ENCODE measurements at places on chromosomes 3 and 15. TPM values are rescaled to one million over a fixed set of nuclear protein-coding genes. Genes with fewer than 3 reads are reported as not detected.

DNA sequence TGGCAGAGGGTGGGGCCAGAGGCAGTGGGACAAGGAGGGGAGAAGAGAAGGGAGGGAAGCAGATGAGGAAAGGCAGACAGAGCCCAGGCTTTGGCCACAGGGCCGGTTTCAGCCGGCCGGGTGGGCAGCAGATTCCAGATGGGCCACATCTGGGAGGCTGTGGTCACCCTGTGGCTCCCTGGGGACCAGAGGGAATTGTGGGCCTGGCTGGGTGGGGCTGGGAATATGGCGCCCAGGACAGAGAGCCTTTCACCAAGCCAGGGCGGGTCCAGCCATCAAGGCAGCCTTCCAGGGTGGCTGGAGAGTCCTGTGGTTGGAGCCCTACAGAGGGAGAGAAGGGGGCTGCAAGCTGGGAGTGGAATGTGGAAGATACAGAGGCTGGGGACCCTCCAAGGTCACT is 18.9 kb downstream of the PTH1R start:
- no peaks in the 10 kb centered on the region for H3K4me1 ChIP-seq
- no peak overlapping the region for H3K4me3 ChIP-seq
- H3K36me3 ChIP-seq = no peaks in the 10 kb centered on the region
- no peak for DNase-seq
- H3K27me3 ChIP-seq = peaks cover 79% of the 10 kb centered on the region

DNA sequence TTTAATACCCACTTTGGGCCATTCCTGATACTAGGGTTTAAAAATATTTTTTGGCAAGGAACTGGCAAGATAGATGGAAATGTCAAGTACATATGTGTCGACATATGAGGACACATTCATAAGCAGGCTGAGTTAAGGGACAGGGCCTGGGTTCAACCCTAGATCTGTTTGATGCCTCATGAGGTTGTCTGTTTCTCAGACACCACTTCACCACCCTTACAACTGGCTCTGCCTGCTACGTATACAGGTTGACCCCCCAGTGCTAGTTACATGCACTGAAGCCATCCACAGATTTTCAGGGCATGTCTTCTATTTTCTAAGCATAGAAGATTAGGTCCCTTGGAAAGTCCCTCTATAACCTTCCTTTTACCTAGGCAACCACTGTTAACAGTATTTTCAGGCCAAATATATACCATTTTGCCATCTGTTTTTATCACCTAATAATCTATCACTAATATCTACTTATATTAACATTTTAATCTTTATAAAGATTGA is 296.7 kb downstream of the PLCL2 start:
- no peak for DNase-seq
- no peaks in the 10 kb centered on the region for H3K27me3 ChIP-seq
- peaks cover 6% of the 10 kb centered on the region for H3K36me3 ChIP-seq
- H3K4me3 ChIP-seq = no peak overlapping the region
- no peak overlapping the region for H3K27ac ChIP-seq

GRCh38 chr3:115428841-115429240 is 194.5 kb upstream of the GAP43 start:
- no peak for DNase-seq
- no peaks in the 10 kb centered on the region for H3K4me1 ChIP-seq
- H3K4me3 ChIP-seq = no peak overlapping the region
- H3K27me3 ChIP-seq = no peaks in the 10 kb centered on the region
- H3K36me3 ChIP-seq = no peaks in the 10 kb centered on the region

DNA sequence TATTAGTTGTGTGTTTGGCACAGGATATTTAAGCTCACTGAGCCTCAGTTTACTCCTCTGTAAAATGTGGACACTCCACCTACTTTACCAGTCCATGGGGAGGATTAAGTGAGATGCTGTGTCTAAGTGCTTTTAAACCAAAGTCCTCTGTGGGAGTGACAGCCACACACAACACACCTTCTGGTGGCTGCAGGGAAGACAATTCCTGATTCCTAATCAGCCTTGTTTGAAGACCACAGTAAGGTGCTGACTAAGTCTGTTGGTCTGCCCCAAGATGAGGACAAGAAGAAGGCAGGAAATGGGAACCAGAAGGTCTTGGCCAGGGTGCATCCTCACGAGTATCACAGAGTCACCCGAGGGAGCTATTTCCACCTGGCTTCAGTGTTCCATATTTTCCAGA is 52.3 kb downstream of the EPHB1 start:
- no peak for DNase-seq
- no peak overlapping the region for H3K4me3 ChIP-seq
- no peaks in the 10 kb centered on the region for H3K4me1 ChIP-seq
- H3K27ac ChIP-seq = no peak overlapping the region

DNA sequence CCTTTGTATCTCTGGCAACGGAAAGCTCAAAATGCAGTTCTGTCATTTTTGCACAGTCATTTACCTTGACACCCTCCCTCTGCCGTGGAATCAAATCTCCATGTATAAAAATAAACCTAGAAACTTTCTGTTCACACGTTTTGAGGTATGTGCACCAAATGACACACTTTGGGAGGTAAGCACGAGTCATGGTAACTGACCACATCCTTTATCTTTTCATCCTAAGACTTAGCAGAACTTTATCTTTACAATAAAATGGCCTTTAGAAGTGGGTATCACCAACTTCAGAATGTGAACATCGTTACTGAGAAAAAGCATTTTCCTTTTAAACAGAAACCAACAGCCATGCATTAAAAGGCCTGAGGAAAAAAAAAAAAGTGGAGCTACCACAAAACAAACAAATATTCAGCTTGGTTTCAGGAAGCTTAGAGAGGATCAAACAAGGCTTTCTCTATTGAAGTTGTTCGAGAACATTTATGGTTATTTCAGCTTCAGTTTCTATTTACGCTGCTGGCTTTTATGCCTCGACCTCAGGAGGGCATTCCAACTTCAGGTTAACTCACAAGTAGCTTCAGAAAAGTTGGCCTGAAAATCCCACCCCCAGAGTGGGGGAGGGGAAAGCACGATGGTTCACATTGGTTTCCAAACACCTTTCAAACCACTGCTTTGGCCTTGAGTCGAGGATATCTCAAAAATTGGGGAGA is 171.1 kb upstream of the ICE2 start:
- H3K27me3 ChIP-seq = no peaks in the 10 kb centered on the region
- H3K36me3 ChIP-seq = no peaks in the 10 kb centered on the region
- no peak overlapping the region for H3K4me3 ChIP-seq
- peak overlapping the region; percentile 83 for H3K27ac ChIP-seq

DNA sequence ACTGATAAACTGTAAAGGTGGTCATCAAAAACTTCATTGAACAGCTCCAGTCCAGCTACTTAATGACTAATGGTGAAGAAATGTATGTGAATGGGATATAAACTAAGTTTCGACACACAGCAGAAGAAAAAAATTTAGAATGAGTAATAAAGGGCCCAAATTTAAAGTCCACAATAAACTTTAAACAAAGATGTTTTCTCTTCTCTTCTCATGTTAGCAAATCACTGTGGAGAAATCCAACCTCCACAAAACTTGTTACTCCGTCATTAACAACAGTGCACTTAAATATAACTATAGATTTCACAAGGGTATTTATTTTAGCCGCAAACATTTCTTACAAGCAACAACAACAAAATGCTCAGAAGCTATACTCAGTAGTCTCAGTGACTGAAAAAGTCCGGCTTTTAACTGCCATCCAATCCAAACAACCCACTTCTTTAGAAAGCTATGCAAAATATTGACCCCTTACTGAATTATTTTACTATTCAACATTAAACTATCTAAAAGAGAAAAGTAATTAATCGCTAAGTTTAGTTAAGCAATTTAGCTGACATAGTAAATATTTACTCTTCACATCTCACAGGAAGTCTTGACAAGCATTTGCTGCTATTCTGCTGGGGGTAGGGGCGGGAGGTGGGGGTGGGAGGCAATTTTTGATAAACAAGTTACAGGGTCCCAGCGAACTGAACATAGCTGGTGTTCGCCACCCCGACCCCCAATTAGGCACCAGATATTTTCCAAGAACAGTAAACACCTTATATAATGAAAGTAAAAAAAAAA is 2.4 kb downstream of the IGF2BP2 start:
- no peak for DNase-seq
- H3K4me3 ChIP-seq = no peak overlapping the region
- H3K27me3 ChIP-seq = no peaks in the 10 kb centered on the region

DNA sequence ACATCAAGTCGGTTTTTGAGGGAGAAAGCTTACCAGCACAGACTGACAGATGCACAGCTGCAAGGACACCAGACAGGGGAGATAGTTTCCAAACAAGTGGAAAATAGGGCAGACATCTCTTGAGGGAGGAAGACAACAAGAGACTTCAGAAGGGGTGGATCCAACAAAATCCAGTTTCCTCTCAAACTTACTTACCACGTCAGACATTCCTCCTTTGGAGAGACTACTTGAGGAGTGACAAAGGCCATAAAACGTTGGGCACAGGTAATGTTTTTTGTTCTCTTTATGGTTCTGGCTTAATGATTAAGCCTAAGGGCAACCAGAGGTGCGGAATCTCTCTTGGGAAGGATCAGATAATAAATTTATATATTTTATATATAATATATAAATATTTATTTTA is 76.1 kb downstream of the CD200 start:
- no peaks in the 10 kb centered on the region for H3K36me3 ChIP-seq
- H3K4me3 ChIP-seq = no peak overlapping the region
- DNase-seq = no peak
- H3K27me3 ChIP-seq = peaks cover 5% of the 10 kb centered on the region
- H3K4me1 ChIP-seq = no peaks in the 10 kb centered on the region
- no peak overlapping the region for H3K27ac ChIP-seq

GRCh38 chr3:59566481-59566975 is 516.7 kb upstream of the CFAP20DC start:
- no peaks in the 10 kb centered on the region for H3K36me3 ChIP-seq
- no peak overlapping the region for H3K4me3 ChIP-seq
- no peaks in the 10 kb centered on the region for H3K4me1 ChIP-seq
- no peaks in the 10 kb centered on the region for H3K27me3 ChIP-seq
- no peak for DNase-seq

- no peak for DNase-seq
- H3K27ac ChIP-seq = no peak overlapping the region
- peaks cover 31% of the 10 kb centered on the region for H3K36me3 ChIP-seq
- no peaks in the 10 kb centered on the region for H3K27me3 ChIP-seq
- H3K4me1 ChIP-seq = no peaks in the 10 kb centered on the region
Observed at GRCh38 chr3:14490831-14491230, 49.3 kb downstream of the GRIP2 start.

- no peaks in the 10 kb centered on the region for H3K27me3 ChIP-seq
- no peak overlapping the region for H3K27ac ChIP-seq
- H3K4me3 ChIP-seq = no peak overlapping the region
- no peak for DNase-seq
- H3K36me3 ChIP-seq = no peaks in the 10 kb centered on the region
- H3K4me1 ChIP-seq = no peaks in the 10 kb centered on the region
Observed at GRCh38 chr3:112656043-112656442, 15.1 kb upstream of the CCDC80 start.

DNA sequence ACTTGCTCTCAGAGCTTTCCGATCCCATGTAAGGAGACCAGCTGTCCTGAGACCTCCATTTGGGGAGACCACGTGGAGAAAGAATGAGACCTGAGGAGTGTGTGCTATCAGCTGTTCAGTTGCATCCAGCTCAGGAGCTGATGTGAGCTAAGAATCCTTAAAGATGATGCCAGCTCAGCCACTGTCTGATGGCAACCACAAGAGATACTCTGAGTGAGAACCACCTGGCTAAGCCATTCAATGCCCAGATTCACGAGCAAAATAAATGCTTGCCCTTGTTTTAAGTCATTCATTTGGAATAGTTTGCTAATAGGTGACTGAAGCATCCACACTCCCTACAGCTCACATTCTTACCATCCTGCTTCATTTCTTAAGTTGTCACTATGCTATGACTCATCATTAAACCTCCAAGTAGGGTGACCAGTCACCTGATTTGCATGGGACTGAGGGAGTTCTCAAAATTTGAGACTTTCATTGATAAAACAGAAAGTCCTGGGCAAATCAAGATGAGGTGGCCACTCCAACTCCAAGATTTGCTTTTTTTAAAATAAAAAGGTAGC is 56.4 kb downstream of the SPTSSB start:
- H3K27me3 ChIP-seq = no peaks in the 10 kb centered on the region
- H3K36me3 ChIP-seq = no peaks in the 10 kb centered on the region
- DNase-seq = no peak
- no peak overlapping the region for H3K27ac ChIP-seq
- H3K4me3 ChIP-seq = no peak overlapping the region

- no peaks in the 10 kb centered on the region for H3K27me3 ChIP-seq
- H3K4me3 ChIP-seq = no peak overlapping the region
- H3K27ac ChIP-seq = no peak overlapping the region
Observed at GRCh38 chr3:78742041-78742440, 1025.8 kb downstream of the ROBO1 start.

- H3K4me3 ChIP-seq = no peak overlapping the region
- no peaks in the 10 kb centered on the region for H3K36me3 ChIP-seq
- no peak for DNase-seq
- no peaks in the 10 kb centered on the region for H3K4me1 ChIP-seq
Observed at GRCh38 chr15:34755419-34755773, 598 bp upstream of the GJD2 start.

DNA sequence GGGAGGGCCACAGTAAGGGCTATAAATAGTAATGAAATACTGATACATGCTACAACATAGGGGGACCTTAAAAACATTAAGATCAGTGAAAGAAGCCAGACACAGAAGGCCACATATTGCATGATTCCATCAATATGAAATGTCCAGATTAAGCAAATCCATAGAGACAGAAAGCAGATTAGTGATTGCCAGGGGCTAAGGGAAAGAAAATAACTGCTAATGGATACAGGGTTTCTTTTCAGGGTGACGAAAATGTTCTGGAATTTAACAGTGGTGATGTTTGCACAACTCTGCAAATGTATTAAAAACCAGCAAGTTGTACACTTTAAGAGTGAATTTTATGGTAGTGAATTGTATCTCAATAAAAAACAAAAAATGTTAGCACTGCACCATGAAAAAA is 37.0 kb downstream of the PIK3R4 start:
- H3K4me1 ChIP-seq = no peaks in the 10 kb centered on the region
- DNase-seq = no peak
- no peak overlapping the region for H3K27ac ChIP-seq
- H3K27me3 ChIP-seq = no peaks in the 10 kb centered on the region
- H3K4me3 ChIP-seq = no peak overlapping the region

- no peak overlapping the region for H3K27ac ChIP-seq
- no peak overlapping the region for H3K4me3 ChIP-seq
- H3K36me3 ChIP-seq = no peaks in the 10 kb centered on the region
- no peaks in the 10 kb centered on the region for H3K4me1 ChIP-seq
- H3K27me3 ChIP-seq = no peaks in the 10 kb centered on the region
- no peak for DNase-seq
Observed at GRCh38 chr15:99844150-99844549, 110.9 kb upstream of the LYSMD4 start.

GRCh38 chr3:122246199-122246598 is 62.7 kb downstream of the CASR start:
- peak overlapping the region; percentile 4 for H3K4me3 ChIP-seq
- DNase-seq = no peak
- H3K4me1 ChIP-seq = no peaks in the 10 kb centered on the region
- H3K36me3 ChIP-seq = no peaks in the 10 kb centered on the region

The SLC12A1 gene
- total RNA-seq = not detected

The HTR3E gene
- not detected for total RNA-seq

The MAP6D1 gene
- 1.2 TPM for total RNA-seq

The SCAANT1 gene
- not detected for total RNA-seq

The FAM3D gene
- total RNA-seq = 0.41 TPM

The DLL4 gene
- not detected for total RNA-seq

The TMOD2 gene
- 10.9 TPM for total RNA-seq

The GPR87 gene
- not detected for total RNA-seq

The PLCH1 gene
- total RNA-seq = 0.08 TPM

The USP50 gene
- total RNA-seq = not detected

The RAD51 gene
- 0.85 TPM for total RNA-seq

The AGBL1 gene
- total RNA-seq = not detected

The P2RY12 gene
- not detected for total RNA-seq

The CYP11A1 gene
- total RNA-seq = 0.47 TPM

The FGF7 gene
- 0.20 TPM for total RNA-seq

The GAP43 gene
- not detected for total RNA-seq

The APOD gene
- total RNA-seq = 0.55 TPM

The CHSY1 gene
- 16.3 TPM for total RNA-seq

The TLNRD1 gene
- total RNA-seq = 36.2 TPM

Measured in T-cell (primary cell).